ENCODE measurements at places on chromosomes 2 and 18.

- no peak for DNase-seq
Observed at GRCh38 chr2:101803128-101803527, 105.6 kb downstream of the MAP4K4 start.

DNA sequence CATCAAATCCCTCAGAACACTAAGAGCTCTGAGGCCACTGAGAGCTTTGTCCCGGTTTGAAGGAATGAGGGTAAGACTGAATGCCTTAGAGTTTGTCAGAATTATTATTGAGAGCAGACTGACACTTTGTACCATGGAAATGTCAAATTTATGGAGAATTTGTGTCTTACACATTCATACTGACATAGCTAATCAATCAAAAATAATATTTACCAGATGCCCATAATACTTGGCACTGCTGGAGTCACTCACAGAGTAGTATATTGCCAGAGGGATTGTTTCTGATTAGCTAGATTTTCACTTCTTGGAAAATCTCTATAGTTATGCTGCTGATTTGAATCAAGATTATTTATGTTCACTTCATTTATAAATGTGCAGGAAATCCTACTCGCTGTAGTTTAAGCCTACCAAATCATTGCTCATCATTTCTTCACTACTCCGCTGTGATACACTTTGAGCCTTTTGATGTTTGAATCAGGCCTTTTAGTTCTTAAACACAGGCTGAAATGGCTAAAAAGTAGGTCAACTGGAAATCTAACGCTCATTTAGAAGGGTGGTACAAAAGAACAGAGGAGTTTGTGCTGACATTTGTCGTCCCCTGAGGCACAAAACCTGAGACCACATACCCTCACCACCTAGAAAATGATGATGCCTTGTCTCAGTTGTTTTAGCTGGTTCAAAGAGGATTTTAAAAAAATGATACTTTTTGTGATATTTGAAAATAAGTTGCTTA lies 96.1 kb upstream of the CSRNP3 start:
- DNase-seq = no peak

- DNase-seq = no peak
Observed at GRCh38 chr2:45833301-45833967, 182.0 kb downstream of the PRKCE start.

- DNase-seq = no peak
Observed at GRCh38 chr2:143847257-143847656, 672.7 kb downstream of the ZEB2 start.

- DNase-seq = no peak
Observed at GRCh38 chr2:18244845-18245244, 315.6 kb downstream of the RDH14 start.

GRCh38 chr2:207276858-207277257 lies 111.1 kb upstream of the KLF7 start:
- DNase-seq = no peak

- DNase-seq = no peak
Observed at GRCh38 chr2:102082571-102083392, 59.8 kb upstream of the IL1R1 start.

GRCh38 chr18:3871687-3872086 lies 421.7 kb downstream of the TGIF1 start:
- DNase-seq = no peak

- no peak for DNase-seq
Observed at GRCh38 chr2:47194410-47194809, 39.3 kb upstream of the STPG4 start.

- DNase-seq = no peak
Observed at GRCh38 chr2:158772306-158773078, 22.6 kb upstream of the DAPL1 start.

- DNase-seq = no peak
Observed at GRCh38 chr18:34909637-34910364, 131.4 kb upstream of the MAPRE2 start.

GRCh38 chr2:237388036-237388435 lies 25.9 kb downstream of the COL6A3 start:
- no peak for DNase-seq

- no peak for DNase-seq
Observed at GRCh38 chr2:206915121-206915520, 24.2 kb upstream of the CPO start.

DNA sequence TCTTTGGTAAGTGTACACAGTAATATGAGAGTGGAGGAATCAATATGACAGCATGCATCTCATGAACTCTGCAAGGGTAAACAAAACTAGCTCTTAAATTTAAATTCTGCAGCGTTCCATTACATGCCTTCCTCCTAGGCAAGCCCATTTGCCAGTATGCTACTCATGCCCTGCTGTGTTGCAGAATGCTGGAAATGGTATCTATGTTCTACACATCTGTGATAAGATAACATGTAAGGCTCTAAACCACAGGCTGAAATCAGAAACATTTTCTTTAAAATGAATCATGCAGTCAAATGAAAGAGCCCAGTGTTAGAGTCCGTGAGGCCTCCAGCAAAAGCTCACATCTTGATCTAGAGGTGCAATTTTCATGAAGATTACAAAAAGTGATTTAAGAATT lies 112.8 kb upstream of the FN1 start:
- DNase-seq = no peak

DNA sequence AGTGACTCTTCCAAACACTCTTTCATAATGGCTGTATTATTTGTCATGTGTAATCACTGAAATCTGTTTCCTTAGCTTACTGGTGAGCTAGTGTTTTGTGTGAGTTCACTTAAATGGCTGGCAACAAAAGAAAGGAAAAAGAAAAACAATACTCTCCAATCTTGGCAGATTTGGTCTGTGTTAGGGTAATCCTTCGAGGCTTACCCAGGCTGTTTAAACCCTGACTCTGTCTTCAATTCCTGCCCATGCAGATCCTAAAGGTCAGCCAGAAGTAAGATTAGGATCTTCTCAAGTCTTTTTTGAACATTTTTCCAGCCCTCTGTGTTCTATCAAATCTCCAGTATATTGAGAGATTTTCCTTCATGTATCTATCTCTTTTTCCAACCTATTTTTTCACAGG lies 85.3 kb downstream of the CCDC178 start:
- DNase-seq = no peak

- DNase-seq = no peak
Observed at GRCh38 chr2:182324665-182325064, 102.2 kb downstream of the PDE1A start.

GRCh38 chr2:118848381-118849225 lies 1.2 kb upstream of the EN1 start:
- DNase-seq = no peak

GRCh38 chr2:113823716-113824595 lies 65.9 kb upstream of the ACTR3 start:
- DNase-seq = no peak

DNA sequence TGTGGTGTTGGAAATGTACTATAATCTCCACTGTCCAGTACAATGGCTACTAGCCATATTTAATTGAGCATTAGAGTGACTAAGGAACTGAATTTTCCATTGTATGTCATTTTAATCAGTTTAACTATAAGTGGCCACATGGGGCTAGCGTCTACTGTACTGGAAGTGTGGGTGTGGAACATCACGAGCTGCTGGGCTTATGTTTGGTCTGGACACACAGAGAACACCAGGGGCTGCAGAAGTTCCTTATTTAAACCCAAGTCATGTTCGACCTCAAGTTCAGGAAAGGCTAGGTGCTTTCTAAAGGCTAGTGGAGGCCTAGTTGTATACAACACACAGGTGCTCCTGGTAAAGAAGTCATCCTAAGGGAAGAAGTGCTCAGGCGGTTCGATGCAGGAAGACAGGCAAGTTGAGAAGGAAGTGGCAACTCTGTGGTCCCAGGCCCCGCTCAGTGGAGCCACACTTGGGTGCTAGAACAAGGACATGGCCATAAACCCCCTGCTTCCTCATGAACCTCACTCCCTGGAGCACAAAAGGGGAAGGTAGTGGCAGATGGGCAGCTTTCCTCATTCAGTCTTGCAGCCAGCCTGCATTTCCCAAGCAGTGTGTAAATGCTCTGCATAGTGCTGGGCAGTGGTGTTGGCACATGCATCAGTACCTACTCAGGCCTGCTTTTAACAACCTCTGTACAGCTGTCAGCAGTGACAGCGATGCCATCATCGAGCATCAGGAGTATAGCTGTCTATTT lies 13.3 kb downstream of the LGALSL start:
- DNase-seq = no peak
